ENCODE measurements at places on chromosomes 3 and 15.

- no peak for DNase-seq
These were observed at the start of the genes CHDH and IL17RB for GRCh38 chr3:53846134-53846850. Gene CHDH (minus strand): TSS chr3:53846419. CDS start chr3:53824008, 22,411 bp downstream. Gene IL17RB (plus strand): TSS chr3:53846568. CDS start chr3:53846589, 21 bp downstream.

- DNase-seq = no peak
These were observed 61.9 kb downstream of the CGGBP1 start for GRCh38 chr3:87996882-87997281.

GRCh38 chr3:420584-420983 lies 224.0 kb downstream of the CHL1 start:
- no peak for DNase-seq

DNA sequence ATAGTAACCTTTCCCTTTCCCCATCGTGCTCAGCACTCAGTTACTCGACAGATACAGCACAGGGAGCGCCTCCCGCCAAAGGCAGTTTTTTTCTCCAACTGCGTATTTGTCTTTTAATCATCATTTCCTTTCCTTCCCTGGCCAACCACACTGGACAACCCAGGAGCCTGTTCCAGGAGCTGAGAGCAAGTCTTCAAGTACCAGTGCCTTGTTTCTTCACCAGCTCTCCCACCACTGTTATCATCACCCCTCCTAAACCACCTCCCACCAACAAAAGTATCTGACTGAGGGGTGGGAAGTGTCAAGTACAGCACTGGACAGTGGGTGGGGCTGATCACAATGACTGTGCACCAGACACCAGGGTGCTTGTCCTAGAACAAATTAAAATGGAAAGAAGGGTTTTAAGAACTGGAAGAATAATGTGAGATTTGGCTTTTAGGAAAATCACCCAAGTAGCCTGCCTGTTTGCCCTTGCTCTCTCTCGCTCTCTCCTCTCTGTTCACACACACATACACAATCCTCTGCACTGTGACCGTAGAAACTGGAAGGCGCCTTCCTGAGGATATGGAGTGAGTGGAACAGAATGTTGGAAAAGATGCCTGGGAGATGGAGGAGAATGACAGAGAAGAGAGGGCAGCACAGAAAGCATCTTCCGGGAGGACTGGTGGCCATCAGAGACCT lies 126.3 kb downstream of the TNIK start:
- DNase-seq = no peak

DNA sequence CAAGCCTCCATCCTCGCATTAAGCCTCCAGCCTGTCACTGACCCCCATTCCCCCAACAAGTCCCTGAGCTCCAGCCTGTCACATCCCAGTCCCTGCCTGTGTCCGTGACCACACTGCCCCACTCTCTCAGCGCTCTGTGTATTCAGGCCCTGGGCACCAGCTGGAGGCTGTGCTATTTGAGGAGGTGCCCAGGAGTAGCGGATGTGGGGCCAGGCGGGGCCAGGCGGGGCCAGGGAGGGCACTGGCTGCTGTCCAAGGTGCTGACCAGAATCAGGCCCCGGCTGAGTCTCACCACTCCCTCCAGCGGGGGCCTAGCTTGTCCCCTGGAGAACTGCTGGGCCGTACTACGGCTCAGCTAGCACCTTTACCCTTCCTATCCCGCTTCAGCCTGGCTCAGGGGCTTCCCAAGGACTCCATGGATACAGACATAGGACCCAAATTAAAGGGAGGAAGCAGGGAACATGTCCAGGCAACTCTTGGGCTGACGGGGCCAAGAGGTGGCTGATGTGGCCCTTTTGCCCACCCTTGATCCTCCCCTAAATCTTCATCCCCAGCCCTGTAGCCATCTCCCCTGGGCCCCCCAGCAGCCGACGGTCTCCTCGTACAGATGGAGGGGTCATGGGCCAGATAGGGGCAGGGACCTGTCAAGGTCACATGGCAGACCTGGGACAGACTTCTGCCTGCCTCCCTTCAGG lies 1.1 kb downstream of the HHATL start:
- DNase-seq = peak; percentile 10

DNA sequence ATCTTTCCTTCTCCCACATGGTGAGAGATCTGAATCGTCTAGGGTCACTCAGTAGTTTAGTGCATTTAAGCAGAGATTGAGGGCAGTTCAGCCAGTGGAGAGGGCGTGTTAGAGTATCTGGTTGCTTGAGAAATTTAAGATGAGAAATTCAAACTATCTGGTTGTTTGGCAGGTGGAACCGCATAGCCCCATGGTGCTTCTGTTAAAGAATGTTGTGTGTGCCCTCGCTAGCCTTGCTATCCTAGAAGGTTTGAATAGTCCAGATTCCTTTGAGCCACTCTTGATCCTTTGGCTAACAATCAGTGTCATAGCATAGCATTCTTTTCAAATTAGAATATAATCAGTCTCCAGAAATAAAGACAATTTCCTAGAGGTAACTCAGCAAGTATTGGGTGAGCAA lies 32.1 kb downstream of the ABHD17C start:
- no peak for DNase-seq

GRCh38 chr3:116145613-116146012 lies 299.7 kb downstream of the LSAMP start:
- no peak for DNase-seq

DNA sequence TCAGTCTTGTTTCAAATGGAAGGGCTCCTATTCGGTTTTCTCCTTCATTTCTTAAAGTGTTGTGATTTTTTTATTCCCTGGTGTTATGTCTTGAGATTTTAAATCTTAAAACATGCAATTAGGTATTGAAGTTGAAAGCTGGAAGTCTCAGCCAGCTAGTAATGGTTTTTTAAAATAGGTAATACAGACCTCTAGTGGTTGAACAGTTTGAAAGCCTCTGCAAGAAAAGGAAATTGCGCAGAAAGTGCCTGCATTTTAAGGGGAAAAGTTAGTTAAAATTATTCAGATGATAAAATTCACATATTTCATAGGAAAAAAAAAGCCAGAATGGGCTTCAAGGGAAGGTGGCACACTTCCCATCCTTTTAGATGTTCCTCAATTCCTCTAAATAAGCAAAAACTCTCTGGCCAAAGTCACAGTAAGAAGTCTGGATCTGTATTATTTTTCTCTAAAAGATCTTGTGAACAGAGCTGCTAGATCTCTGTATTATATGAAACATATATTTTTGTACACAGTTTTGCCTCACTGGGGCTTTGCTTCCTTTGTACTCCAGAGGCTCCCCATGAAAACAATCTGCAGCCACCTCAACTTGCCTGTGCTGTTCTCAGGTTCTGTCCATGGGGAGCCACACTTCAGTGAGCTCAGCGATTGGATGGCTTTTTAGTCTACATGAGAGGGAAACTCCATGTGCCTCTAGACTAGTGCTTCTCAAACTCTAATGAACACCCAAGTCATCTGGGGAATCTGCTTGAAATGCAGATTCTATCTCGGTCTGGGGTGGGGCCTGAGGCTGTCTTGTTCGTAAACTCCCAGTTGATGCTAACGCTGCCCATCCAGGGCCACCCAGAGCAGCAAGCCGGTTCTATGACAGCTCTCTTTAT lies 21.5 kb downstream of the AGTR1 start:
- no peak for DNase-seq

DNA sequence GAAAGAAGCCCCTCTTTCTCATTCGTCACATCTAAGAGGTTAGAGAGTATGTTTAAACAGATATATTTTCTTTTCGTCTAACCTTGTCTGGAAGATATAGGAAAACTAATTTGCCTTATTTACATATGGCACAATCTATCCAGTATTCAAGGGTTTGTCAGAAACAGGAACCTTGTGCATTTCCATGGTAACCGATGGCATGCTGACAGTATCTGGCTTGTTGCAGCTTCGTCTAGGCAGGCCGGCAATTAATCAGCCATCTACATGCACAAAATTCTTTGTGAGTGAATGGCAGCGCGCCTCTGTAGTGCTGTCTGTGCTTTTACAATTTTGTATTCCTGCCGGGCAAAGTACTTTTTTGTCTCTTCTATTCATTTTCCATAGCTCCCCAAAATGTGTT lies 294.0 kb upstream of the SOX2 start:
- DNase-seq = no peak

- DNase-seq = no peak
These were observed 16.5 kb upstream of the GLCE start for GRCh38 chr15:69143756-69144436.

DNA sequence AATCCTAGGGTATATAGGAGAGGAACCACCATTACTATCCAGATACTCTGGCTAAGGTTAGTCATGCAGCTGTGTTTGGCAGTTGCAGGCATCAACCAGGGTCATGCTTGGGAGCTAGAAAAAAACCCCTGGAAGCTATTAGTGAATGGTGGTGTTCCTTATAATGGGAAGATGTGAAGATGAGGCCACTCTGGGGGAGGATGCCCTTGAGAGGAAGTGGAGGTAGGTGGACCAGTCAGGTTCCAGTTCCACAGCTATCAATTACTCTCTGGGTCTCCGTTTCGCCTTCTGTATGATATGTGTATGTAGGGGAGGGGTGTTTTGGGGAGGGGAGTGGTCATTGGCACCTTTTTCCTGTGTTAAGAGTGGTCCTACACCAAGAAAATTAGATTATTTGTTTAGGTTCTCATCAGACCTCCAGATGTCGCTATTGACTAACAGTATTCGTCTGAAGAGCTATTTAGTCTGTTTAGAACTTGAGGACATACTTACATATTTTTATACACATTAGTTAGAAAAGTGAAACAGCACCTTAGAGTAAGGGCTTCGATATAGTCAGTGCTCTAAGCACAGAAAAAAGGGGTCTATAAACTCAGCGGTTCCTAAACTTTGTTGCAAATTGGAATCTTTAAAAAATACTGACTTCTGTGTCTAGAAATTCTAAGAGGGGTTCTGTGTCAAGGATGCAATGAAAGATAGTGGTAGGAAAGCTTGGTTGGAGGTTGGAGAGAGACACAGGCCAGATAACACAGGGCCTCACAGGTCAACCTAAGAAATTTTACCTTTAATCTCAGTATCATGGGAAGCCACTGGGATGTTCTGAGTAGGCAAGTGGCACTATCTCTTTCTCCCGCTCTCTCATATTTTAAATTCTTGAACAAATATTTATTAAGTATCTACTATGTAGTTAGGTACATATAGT lies 9.1 kb upstream of the HPS3 start:
- no peak for DNase-seq

- no peak for DNase-seq
These were observed 75.4 kb downstream of the HERC2 start for GRCh38 chr15:28246605-28247004.

DNA sequence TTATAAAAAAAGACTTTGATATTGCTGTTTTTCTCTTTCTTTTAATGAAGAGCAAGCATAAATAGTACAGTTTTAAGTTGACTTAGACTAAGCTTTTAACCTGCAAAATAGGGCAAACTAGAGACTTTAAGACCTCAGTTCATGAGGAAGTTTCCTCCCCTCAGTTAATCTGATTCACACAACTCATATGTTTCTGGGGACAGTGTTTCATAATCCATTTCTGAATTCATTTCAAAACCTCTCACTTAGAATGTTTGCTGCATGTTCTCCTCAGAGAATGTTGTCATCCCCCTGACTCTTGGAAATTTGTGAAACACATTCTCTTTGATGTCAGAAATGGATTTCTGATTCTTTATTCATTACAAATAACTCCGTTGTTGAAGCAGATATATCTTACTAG lies 79.3 kb upstream of the SKOR1 start:
- no peak for DNase-seq

DNA sequence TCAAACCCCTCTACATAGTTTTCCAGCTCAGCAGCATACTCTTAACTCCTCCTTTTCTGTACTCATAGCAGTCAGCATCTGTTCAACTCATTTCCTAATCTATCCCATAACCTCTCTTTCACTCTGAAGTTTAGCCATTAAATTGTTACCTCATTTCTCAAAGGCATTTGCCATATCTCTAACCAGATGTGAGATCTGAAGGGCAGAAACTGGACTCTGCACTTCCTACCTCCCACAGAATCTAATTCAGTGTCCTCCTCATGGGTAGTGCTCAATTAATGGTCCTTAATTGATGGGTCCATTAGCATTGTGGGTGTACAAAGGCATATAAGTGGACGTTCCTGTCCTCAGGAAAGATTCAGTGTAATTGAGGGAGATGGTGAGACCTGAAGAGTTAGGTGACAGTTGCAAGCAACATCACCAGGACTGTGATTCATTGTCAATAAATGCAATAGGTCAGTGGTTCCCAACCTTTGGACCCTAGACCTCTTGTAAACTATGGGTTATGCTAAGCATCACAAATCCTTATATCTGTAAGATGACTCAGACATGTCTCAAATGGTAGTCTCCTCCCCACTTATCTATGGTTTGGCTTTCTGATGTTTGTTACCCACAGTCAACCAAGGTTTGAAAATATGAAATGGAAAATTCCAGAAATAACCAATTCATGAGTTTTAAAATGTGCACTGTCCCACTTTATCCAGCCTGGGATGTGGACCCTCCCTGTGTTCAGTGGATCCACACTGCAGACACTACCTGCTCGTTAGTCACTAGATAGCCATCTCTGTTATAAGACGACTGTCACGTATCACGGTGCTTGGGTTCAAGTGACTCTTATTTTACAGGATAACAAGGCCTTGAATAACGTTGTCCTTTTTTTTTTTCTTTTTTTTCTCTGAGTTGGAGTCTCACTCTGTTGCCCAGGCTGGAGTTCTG lies 25.0 kb upstream of the UACA start:
- no peak for DNase-seq

DNA sequence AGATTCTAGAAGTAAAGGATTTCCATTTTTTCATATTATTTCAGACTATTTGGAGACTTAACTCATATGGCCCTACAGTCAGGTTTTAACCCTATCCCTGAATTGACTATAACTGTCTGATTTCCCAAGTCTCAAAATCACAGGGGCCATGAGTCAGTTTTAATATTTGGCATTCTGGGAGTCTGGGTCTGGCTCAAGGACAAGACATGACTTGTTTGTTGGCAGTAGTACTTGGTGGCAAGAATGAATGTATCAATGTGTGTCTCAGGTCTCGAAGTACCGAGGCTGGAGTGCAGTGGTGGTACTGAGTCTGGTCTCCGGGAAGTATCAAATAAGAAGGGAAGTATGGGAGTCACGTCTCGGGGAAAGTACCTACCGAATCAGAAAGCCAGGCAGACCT lies 10.8 kb downstream of the UMPS start:
- DNase-seq = no peak

DNA sequence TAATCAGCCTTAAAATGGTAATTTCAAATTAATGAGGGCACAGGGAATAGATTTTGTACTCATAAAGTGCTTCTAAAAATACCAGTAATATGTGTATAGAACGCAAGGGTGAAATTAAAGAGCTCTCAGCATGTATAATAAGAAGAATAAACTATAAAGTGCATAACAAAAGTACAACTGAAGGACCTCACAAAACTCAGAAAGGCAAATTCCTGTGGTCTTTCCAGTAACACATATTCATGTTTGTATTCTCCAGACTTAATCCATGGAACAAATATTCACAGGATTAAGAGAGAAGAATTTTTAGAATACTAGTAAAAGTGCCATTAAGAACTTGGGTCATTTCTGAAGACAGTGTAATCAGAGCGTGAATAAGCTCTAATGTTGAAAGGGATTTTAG lies 646.3 kb downstream of the CADM2 start:
- DNase-seq = no peak

All from stimulated activated CD8-positive, alpha-beta memory T cell treated with anti-CD3 and anti-CD28 coated beads, Interleukin-12 subunit alpha, Interleukin-12 subunit beta, amount 100 ng/mL, for 4 hours (primary cell).